ENCODE measurements at places on chromosomes 16 and 17.

GRCh38 chr17:9987779-9988585, 82.9 kb upstream of the RCVRN start:
- DNase-seq: no peak

- DNase-seq: peak; percentile 9
These were observed 4.1 kb upstream of the CDH15 start for GRCh38 chr16:89167425-89167941.

- DNase-seq: no peak
These were observed 212.3 kb downstream of the ZNF423 start for GRCh38 chr16:49643429-49644144.

- DNase-seq: no peak
These were observed 3.5 kb downstream of the DBNDD1 start for GRCh38 chr16:90015586-90016338.

- no peak for DNase-seq
These were observed 21.9 kb downstream of the KSR1 start for GRCh38 chr17:27477971-27478684.

DNA sequence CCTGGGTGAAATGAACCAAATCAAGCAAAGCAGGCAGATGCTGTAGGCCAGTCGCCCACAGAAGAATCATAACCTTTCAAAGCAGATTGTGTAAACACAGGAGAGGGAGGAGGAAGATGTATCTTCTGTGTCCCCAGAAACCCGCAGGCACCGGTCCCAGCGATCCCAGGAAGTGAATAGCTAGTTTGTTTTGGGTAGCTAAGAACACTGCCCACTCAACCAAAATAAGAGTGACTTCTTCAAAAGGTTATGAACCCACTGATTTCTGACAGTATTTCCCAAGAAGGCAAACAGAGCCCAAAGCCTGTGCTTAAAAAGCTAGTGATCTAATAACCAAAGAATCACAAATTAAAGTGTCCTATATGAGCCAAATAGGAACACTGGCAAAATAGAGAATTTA, 67.8 kb downstream of the GRIN2A start:
- no peak for DNase-seq

DNA sequence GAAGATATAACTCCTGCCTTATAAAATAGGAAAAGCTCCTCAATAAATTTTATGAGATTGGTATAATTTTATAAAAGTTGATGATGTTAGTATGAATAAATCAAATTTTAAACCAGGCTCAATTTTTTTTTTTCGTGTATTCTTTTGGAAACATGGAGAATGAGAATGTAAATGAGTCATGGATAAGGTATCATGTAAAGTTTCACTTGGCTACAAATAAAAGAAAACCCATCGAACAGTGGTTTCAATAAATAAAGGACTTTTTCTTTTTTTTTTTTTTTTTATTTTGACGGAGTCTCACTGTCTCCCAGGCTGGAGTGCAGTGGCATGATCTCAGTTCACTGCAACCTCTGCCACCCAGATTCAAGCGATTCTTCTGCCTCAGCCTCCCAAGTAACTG, 67.3 kb downstream of the PHKB start:
- no peak for DNase-seq

DNA sequence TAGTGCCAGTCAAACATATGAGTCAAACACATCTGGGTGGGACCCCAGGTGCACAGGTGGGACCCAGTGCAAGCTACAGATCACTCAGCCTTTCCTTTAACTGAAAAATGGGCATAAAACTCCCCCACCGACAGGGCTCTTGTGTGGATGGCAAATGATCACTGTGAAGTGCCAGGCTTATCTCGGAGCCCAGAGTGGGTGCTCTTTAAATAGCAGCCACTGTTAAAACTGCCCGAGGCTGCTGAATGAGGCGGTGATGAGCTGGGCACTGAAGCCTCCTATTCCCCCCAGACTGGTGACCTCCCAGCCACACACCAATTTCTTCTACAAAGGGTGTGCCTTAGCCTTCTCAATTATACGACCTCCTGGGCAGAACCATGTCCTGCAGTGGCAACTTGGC, 433.8 kb downstream of the SLC39A11 start:
- no peak for DNase-seq

GRCh38 chr16:84084570-84085270, 32.0 kb downstream of the MBTPS1 start:
- DNase-seq: no peak

DNA sequence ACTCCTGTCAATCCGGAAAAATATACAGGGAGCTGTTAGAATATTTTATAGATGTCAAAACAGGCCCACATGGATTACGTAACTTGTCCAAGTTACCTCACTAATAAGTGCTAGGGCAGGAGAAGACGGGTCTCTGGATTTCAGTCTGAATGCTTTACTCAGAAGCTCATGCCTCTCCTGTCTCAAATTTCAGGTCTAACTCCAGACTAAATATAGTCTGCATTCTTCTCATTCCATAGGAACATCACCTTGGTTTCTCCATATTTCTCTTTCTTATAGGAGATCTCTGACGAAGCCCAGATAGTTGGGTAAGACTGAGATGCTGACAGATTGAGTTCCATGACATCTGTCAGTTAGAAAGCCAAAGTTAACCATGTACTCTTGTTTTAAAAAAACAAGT, 174.2 kb downstream of the STX8 start:
- DNase-seq: no peak
